Activated T-cell treated with anti-CD3 and anti-CD28 coated beads, Interleukin-2, amount 50 U/mL, for 72 hours (primary cell): ENCODE measurements at places on chromosomes 16 and 17. TPM values are rescaled to one million over a fixed set of nuclear protein-coding genes. Genes with fewer than 3 reads are reported as not detected.
A peak's percentile ranks its signal among the peaks of the same experiment; 100 is the strongest.

DNA sequence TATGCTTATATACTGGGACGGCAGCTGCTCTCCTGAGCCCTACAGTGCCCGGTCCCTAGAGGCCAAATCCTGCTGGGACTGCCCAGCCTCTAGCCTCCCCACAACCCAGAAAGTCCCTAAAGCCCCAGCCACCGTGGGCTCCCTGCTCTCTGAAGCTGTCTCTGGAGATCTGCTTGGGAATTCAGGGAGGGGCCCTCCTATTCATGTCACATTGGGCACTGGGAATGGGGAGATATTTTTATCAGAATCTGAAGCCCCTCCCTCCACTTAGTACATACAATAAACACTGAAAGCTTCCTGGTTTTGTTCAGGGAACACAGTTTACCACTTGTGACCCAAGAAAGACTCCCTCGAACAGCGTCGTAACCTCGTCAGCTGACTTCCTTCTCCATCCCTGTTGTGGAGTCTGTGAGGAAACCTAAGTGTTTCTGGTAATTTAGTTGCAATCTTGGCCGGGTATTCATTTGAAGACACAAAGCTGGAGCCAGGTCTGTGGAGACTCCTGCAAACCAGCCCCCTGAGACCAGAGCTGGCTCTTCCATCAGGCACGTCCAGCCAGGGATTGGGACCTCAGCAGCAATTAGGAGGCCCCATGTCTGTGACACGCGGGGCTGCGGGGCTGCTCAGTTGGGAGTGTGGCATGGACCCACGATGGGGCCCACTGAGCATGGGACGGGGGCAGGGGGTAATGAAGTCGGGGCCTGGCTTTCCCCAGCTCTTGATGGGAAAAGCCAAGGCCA is 38.5 kb downstream of the PGS1 start:
- no peak for DNase-seq

GRCh38 chr17:48457080-48457836 is 27.2 kb upstream of the SKAP1 start:
- peak; percentile 73 for DNase-seq

- no peak for DNase-seq
These were observed 15.5 kb downstream of the NEUROD2 start for GRCh38 chr17:39591958-39592954.

ACE gene
- 2.5 TPM for total RNA-seq

DNA sequence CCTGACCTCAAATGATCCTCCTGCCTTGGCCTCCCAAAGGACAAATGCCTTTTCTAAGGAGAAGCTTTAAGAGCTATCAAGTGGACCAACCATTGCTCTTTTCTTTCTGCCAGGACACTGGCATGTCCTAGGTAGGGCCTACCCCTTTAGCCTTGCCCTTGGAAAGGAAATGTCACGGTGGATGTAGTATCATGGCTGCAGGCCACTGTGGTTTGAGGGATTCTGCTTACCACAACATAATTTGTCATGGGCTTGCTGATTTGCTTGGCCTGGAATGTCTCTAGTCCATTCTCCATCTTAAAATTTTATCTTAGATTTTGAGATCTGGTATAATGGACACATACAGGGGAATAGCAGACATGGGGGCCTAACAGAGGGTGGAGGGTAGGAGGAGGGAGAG is 6.0 kb downstream of the KRT20 start:
- no peak for DNase-seq
